Effector memory CD4-positive, alpha-beta T cell (primary cell): ENCODE measurements at places on chromosomes 1 and 21.

DNA sequence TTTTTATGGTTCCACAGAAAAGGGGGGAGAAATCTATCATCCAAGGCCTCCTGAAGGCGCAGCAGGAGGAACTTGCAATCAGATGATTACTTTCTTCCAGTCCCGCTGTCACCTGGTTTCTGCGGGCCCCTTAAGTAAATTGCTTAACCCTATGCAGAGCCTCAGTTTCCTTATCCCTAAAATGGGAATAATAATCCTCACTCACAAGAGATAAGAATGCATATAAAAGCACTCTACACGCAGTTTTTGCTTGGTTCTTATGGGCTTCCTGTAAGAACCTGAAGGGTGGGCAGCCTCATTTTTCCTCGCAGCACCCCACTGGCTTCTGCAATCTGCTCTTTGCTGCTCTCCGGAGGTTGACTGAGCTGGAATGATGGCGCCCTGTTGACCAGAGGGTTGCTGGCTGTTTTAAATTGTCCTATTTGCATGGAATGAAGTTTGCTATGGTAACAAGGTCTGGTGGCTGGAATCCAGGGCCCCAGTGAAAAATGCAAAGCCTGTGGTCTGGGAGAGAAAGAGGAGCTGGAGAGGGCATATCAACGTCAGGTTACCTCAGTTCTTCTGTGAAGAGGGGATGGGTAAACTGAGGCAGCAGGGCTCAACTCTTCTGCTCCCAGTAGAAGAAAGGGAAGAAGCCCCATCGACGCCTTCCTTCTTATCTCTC lies 1.0 kb upstream of the KAZN start:
- DNase-seq = no peak

GRCh38 chr1:119712342-119713038 lies 756 bp downstream of the PHGDH start:
- DNase-seq = no peak

GRCh38 chr1:169793730-169794129 lies 977 bp downstream of the METTL18 start:
- no peak for DNase-seq

- no peak for DNase-seq
Measured at GRCh38 chr21:17789656-17790055, 29.5 kb downstream of the C21orf91 start.

DNA sequence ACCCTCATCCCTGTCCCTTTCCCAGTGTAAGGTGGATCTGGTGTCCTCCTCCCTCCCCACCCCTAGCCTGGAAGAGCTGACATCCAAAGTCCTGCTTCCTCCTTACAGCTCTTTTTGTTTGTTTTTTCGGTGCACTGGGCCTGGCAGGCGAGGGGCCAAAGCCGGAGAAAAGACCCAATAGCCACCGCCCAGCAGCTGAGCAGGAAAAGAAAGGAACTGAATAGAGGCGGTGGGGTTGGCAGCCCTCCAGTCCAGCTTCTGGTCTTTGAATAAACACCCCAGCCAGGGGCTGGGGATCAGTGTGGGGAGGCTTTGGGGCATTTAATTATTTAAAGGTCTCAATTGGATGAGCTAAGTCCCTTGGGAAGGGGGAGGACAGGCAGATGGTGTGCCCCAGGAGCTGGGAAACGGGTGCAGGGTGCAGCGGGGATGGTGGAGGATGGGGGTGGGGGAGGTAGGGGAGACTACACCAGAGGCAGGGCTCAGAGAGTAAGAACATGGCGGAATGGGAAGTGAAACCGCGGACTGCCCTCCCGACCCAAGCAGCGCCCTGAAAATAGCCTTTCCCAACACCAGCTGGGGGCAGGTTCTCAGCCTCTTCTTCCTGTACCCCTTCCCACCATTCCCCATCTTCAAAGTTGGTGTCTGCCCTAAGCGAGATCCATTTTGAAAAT lies 20.2 kb downstream of the BTG2 start:
- DNase-seq = no peak

- DNase-seq = no peak
Measured at GRCh38 chr1:175479521-175480342, 263.7 kb downstream of the TNR start.

- DNase-seq = no peak
Measured at GRCh38 chr1:48627486-48627885, 149.2 kb downstream of the BEND5 start.

GRCh38 chr1:235441159-235441685 lies 63.0 kb downstream of the B3GALNT2 start:
- no peak for DNase-seq

GRCh38 chr1:238950784-238951183 lies 435.6 kb upstream of the CHRM3 start:
- no peak for DNase-seq

- DNase-seq = no peak
Measured at GRCh38 chr1:191993549-191993948, 164.7 kb upstream of the RGS18 start.

- no peak for DNase-seq
Measured at GRCh38 chr1:229579059-229579673, 20.7 kb upstream of the ABCB10 start.

- DNase-seq = no peak
Measured at GRCh38 chr1:43007377-43008114, 48.9 kb upstream of the SLC2A1 start.

- no peak for DNase-seq
Measured at GRCh38 chr21:33308586-33309490, 15.9 kb upstream of the IFNAR1 start.

GRCh38 chr1:212944229-212944901 lies 6.0 kb upstream of the VASH2 start:
- no peak for DNase-seq

GRCh38 chr21:37338671-37339551 lies 27.7 kb upstream of the DYRK1A start:
- DNase-seq = no peak

GRCh38 chr1:177646757-177647730 lies 322.8 kb downstream of the SEC16B start:
- DNase-seq = no peak

DNA sequence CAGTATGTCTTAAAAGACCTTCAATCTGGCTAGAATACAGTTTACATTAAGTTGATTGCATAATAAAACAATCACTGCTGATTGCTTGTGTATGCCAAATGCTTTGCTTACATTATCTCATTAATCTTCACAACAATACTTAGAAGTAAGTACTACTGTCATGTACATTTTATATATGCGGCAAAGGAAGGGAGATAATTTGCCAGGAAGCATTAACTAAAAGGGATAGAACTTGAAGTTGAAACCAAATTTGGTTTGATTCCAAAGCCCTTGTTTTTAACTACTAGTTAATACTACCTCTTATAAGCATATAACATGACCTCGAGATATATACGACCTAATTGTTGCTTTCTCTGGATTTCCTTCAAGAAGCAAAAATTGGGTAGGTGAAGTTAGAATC lies 155.8 kb downstream of the NTMT2 start:
- no peak for DNase-seq

DNA sequence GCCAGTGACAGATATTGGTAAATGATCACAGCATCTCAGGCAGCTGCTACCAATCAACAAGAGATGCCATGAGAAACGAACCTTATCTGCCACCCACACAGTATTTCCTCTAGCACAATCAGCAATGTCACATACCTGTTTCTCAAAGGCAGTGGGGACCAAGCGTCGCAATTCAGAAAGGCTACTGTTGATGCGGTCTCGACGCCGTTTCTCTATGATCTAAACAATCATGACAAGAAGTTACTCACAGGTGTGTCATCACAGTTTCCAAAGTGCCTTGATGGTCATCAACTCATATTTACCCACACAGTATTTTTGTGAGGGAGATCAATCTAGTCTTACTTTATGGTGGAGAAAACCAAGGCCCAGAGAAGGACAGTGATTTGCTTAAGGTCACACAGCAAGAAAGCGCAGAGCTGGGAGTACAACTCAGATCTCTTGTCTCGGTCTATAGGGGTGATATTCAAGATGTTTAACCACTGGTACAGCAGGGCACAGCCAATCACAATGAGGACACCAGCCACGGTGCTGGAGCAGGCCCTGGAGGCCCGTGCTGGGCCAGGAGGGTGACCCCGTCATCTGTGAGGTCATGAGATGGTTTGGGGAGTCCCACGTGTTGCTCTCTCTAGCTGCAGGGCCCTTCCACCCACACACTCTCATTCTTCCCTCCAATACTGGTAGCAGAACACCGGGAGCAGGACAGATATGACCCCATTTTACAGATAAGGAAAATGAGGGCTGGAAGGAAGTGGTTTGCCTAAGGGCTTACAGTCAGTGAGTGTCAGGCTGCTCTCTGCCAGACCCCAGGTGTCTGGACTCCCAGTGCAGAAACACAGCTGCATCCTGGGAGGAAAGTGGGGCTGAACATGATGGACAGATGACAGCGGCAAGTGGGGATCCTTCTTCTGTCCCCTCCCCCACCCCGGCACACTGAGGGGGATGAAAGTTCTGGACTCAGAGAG lies 7.8 kb downstream of the HEYL start:
- no peak for DNase-seq

DNA sequence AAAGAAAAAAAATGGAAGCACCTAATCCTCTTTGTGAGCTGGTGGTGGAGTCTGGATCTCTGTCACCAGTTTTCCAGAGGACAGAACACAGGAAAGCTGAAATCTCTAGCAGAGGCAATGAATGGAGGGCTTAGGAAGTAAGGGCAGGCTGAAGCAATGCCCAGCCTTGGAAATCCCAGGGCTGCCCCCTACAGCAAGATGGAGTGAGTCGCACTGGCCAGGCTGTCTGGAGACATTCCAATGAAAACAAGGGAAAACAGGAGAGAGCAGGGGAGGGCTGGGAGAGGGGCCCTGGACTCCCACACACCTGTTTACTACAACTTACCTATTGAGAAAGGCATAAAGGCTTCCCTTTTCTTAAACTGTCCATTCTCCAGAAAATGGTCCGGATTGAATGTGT lies 25.9 kb downstream of the CYP2J2 start:
- DNase-seq = no peak

DNA sequence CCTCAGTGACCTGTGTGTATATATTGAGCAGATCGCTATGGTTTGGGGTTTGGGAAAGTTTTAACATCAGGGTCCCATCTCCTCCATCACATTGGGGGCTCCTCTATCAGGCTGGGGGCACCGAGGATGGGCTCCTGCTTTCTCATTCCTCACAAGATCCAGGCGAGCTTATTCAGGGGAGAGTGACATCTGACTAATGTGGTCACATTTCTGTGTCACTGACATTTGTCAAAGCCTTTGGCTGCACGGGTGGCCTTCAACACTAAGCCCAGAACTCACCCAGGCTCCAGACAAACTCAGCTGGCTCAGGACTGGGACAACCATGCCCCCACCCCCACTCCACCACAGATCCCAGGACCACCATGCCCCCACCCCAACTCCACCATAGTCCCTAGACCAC lies 103.3 kb upstream of the IFFO2 start:
- no peak for DNase-seq

DNA sequence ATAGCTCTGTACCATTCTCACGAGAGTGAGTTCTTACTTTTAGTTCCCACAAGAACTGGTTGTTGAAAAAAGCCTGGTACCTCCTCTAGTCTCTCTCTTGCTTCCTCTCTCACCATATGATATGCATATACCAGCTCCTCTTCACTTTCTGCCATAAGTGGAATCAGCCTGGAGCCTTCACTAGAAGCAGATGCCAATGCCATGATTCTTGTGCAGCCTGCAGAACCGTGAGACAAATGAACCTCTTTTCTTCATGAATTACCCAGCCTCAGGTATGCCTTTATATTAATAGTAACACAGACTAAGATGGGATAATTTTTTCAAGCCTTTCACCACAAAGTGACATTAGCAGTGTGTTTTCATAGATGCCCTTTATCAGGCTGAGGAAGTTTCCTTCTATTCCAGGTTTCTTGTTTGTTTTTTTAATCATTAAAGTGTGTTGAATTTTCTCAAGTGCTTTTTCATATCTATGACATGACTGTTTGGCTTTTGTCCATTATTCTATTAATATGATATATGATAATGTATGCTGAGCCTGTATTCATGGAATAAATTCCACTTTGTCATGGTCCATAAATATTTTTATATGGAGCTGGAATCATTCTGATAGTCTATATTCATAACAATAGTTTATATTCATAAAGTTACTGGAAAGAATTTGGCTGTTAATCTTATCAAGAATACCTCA lies 40.7 kb upstream of the C1orf185 start:
- no peak for DNase-seq

DNA sequence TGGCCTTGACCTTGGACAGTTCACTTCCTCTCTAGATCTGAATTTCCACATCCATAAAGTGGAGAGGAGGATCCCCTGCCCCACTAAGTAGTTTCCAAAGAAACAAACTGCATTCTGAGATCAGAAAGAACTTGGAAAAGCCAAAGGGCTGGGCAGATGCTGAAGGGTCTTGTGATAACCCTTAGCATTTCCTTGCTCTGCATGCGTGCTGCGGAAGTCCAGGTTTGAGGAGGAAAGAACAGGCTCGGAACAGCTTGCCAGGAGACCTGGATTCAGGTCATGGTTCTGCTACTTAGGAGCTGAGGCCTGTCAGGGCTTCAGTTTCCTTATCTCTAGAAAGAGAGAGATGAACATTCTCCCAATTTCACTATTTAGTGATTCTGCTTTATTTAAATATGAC lies 27.2 kb downstream of the IGFN1 start:
- DNase-seq = no peak

- no peak for DNase-seq
Measured at GRCh38 chr1:215584389-215584788, 17.3 kb downstream of the KCTD3 start.

DNA sequence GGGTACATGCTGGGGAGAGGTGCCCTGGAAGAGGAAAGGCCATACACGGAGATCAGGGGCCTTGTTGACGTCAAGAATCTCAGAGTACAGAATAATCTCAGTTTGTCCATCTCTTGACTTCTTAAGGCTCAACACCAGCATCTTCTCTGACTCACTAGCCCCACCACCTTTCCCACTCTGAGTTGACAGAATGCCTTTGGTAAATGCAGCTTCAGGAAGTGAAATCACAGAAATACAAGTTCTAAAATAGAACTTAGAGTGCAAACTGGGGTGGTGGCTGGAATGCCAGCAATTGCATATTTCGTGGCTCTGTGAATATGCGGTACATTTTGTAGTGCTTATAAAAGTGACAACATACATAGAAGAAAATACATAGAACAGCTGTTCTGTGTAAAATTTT lies 1.6 kb downstream of the COG2 start:
- DNase-seq = no peak

- DNase-seq = no peak
Measured at GRCh38 chr1:232172563-232172962, 457.4 kb downstream of the SIPA1L2 start.

- no peak for DNase-seq
Measured at GRCh38 chr1:163048869-163049268, 20.3 kb upstream of the RGS4 start.

GRCh38 chr1:207904391-207904790 lies 6.5 kb downstream of the CD34 start:
- DNase-seq = no peak

DNA sequence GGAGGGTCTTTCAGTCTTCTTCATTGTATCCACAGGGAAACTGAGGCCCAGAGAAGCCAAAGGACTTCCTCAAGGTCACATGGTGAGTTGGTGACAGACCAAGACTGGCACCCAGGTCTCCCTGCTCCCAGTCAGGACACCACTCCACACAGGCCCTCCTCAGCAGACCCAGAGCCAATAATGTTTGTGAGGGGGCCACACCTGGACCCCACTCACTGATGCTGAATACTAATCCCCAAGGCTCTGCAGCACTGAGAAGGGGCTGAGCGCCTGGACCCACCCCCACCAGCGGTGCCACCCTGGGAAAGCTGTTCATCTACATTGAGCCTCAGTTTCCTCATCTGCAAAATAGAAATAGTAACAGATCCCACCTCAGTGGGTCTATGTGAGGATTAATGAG lies 79.5 kb downstream of the GLIS1 start:
- no peak for DNase-seq
